ELF-1 (cell line): ENCODE measurements at places on chromosomes 11 and 22.

DNA sequence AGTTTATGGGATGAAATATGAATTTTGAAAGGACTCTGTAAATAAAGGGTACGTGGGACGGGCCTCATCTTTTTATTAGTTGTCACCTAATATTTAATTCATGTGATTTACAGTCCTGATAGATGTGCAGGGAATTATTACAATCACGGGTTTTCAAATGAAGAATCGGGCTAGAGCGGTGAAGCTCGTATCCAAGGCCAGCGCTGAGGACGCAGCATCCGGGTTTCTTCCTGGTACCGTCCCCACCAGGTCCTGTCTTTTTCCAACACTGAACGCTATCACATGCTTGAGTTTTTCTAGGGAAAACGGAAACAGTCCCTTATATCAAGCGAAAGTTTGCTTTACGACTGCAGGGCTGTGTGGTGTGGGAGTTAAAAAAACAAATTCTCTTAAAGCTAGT is 787 bp downstream of the SMDT1 start:
- peak; percentile 30 for DNase-seq

DNA sequence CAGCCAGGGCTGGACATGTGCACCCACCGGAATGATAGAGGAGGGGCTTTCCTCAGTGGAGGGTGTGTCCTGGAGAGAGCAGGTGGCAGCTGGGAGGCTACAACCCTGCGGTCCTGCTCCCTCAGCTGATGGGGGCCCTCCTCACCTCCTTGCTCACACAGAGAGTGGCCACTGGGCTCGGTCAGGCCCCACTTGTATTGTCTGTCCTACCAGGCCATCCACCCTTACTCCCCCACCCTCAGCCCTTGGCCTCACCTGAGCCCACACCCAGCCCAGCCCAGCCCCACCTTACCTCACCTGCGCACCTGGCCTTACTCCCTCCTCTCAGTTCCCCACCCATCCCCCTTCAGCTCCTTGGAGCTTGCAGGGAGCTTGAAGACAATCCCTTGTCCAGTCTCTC is 3.1 kb downstream of the TRPM5 start:
- no peak for DNase-seq

- no peak for DNase-seq
Observed at GRCh38 chr22:49508561-49508960, 319.1 kb downstream of the BRD1 start.

- DNase-seq = peak; percentile 30
Observed at GRCh38 chr11:27291302-27291889, 71.6 kb downstream of the CCDC34 start.

DNA sequence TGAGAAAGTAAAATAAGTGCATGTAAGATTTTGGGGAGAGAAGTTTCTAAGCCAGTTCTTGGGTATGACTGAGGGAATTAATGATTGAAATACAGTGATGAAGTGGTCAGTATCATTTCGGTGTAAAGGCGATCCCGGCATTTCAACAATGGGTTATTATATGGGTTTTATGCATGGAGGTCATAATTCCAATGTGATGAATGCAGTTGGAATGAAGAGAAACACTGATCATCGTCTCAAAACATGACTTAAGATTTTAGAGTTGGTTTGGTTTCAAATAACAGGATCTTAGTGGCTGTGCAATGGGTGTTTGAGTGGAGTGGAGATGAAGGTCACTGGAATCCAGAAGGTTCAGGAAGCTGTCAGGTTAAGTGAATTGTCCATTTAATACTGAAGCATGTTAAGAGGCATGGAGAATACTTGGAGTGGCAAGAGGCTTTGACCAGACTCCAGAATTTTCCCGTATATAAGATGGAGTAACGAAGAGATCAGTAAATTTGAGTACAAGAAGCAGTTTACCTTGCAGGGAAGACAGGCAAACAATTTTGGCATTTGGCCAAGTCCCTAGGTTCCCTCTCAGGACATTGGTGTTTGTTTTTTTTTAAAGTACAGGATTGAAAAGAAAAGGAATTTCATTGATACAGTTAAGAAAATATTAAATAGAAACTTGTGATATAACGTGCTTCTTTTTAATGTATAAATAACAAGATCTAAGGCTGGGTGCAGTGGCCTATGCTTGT is 96.4 kb upstream of the BIRC3 start:
- no peak for DNase-seq

- no peak for DNase-seq
Observed at GRCh38 chr11:70389201-70389600, 9.1 kb upstream of the CTTN start.

DNA sequence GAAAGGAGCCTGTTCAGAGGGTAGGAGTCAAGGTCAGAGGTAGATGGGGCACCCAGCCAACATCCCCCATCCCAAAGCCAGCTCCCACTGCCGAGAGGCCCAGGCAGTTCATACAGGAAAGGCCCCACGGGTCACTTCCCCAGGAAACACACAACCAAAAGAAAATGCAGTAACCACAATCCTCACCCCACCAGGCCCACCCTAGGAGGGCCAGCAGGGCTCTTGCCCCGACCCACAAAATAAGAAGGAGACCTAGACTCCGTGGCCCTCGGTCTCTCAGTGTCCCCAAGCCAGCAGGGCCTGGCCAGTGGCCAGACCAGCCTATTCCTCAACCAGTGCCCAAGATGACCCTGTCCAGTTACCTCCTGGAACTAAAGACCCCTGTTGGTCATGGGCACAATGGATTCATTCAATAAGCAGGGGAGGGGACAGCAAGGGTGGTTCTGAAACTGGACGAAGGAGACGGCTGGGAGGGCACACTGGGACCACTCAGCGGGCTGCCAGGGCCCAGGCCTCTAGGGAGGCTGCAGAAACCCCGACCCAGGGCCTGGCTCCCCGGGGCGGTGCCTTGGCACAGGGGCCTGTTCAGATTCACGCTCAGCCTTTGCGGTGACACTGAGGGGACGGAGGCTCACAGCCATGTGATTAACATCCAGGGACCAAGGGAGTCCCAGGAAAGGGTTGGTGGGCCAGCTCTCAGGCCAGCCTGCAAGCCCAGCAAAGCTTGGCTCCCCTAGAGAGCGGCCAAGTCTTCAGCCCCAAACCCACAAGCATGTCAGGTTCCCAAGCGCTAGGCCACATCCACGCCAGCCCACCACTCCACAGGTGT is 5.5 kb downstream of the RAB3IL1 start:
- DNase-seq = peak; percentile 0

DNA sequence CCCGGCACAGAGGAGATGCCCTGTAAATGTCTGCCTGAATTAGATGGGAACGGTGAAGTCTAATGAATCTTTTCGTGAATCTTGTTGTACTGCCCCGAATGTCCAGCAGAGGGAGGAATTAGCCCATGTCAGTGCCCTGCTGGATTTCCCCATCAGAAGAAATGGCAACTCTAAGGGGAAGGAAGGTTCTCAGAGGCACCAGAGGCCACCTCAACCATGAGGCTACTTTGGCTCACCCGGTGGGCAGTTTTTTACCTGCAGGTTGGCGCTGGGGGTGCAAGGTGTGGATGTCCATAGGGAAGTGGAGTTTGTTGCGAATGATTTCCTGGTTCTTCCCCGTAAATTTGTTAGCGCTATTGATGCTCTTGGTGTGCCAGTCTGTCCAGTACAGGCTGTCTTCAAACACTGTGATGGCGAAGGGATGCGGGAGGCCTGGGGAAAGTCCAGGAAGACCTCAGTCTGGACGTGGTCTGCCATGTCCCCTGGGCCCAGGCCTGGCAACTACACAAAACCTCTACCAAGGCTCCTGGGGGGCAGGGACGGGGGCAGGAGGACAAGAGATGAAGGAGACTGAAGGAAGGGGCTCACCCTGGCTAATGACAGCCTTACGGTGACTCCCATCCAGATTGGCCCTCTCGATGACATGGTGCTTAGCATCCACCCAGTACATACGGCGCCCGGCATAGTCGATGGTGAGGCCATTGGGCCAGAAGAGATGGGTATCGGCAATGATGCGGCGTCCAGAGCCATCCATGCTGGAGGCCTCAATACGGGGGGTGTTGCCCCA is 28.5 kb downstream of the LRP4 start:
- DNase-seq = peak; percentile 74

GRCh38 chr11:17713851-17714250 is 5.5 kb upstream of the MYOD1 start:
- DNase-seq = no peak
